ENCODE measurements at places on chromosomes 5 and 9. TPM values are rescaled to one million over a fixed set of nuclear protein-coding genes. Genes with fewer than 3 reads are reported as not detected.

- H3K27me3 ChIP-seq = no peaks in the 10 kb centered on the region
- H3K27ac ChIP-seq = no peak overlapping the region
Observed at GRCh38 chr5:96096724-96097123, 135.1 kb upstream of the ELL2 start.

The MED7 gene
- 20.7 TPM for polyA plus RNA-seq

DNA sequence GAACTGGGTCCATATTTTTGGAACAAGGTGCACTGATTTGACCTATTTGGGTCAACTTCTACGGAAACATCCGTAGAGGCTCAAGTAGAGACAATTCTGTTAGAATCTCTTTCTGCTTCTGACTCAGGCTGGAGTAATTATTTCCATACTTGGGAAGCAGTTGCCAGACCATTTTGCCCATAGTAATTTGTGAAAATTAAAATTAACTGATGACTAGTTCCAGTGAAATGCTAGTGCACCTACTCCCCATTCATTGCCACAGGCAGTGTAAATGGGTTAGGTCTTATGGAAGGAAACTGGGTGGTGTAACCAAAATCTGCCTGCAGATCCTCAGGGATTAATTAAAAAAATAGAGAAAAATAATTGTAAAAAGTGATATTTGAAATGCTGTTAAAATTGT is 201.1 kb downstream of the TENT4A start:
- H3K27me3 ChIP-seq = no peaks in the 10 kb centered on the region
- H3K4me3 ChIP-seq = no peak overlapping the region
- no peaks in the 10 kb centered on the region for H3K4me1 ChIP-seq

DNA sequence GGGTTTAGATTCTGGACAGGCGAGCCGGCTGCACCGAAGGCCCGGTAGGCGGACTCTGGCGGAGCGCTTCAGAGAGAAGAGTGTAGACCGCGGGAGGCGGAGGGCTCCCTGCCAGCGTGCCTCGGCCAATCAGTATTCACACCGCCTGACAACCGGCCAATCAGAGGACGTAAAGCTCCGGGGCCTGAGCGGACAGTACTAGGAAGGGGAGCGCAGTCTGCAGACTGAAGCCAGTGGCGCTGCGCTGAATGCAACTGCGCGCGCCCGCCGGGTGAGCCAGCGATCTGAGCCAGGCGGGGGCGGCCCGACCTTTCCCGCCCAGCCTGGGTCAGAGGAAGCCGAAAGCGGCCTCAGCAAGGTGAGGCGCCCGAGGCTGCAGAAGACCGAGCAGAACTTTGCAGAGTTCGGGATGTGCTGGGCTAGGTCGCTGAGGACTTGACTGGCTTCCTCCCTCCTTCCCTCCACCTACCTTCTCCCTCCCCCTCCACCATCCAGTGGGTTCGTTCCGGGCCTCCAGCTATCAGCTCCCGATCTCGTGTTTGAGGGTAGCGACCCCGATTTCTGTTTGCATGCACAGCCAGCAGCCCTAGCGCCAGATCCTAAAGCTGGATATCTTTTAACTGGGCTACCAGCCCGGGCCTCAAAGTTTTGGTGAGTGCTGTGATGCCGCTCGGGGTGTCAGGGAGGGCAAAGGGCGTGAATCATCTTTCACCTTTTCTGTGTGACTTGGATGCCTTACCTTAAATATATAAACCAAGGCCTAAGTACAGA is at the start of gene DMRT2:
DMRT2 (plus strand) TSS at position 233 of the 771 bp plus-strand sequence. CDS start 1,257 bp downstream, outside the sequence.
- no peaks in the 10 kb centered on the region for H3K4me1 ChIP-seq
- no peaks in the 10 kb centered on the region for H3K27me3 ChIP-seq
- no peaks in the 10 kb centered on the region for H3K36me3 ChIP-seq
- no peak within 1 kb of the TSS for H3K27ac ChIP-seq

DNA sequence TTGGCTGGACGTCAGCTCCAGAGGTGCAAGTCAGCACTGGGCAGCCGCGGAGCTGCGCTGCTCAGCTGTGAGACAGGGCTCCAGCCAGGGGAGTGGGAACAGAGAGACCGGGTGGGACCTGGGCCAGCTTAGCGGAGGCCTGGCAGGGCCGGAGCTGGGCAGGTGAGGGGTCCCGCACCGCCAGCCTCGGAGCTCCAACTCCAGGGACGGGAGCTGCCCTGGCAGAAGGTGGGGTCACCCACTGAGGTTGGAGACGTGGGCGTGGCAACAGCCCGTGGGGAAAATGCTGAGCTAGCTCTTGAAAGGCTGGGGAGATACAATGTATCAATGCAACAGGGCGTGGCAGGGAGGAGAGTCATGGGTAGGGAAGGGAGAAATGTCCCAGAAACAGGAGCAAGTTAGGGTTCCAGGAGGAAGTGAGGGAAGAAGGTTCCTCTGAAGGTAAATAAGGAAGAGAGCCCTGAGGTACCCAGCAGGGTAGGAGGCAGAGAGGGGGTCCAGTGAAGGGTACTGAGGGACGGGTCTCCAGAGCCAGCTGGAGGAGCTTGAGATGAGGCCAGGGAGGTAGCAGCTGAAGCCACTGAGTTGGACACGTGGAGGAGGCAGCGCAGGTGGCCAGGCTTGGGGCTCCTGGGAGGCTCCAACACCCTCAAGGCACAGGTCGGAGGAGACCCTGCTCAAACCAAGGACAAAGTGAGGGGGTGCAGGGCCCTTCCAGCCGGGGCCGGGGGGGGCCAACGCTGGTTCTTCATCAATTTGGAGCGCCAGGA is 736 bp upstream of the NKD2 start:
- no peak overlapping the region for H3K27ac ChIP-seq
- H3K36me3 ChIP-seq = no peaks in the 10 kb centered on the region
- peaks cover 26% of the 10 kb centered on the region for H3K27me3 ChIP-seq
- H3K4me1 ChIP-seq = peaks cover 16% of the 10 kb centered on the region

GRCh38 chr5:146048994-146049703 is 56.2 kb downstream of the PLAC8L1 start:
- no peak overlapping the region for H3K4me3 ChIP-seq
- DNase-seq = peak; percentile 81
- peaks cover 10% of the 10 kb centered on the region for H3K36me3 ChIP-seq
- no peak overlapping the region for H3K27ac ChIP-seq
- peaks cover 7% of the 10 kb centered on the region for H3K4me1 ChIP-seq

The IL4 gene
- polyA plus RNA-seq = not detected

DNA sequence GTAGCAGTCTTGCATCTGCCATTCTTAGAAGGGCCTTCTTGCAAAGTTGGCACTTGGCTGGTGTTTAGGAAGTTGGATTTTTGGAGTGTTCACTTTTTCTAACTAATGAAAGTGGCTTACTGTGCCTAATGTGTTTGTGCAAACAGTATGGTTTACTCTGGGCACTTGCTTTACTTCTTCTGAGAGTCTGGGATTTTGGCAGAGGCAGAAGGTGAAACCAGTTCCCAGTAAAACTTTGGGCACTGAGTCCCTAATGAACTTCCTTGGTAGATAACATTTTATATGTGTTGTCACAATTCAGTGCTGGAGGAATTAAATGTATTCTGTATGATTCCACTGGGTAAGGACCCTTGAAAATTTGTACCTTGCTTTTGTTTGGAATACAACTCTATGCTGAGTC is 155.7 kb downstream of the FAM170A start:
- H3K27ac ChIP-seq = no peak overlapping the region
- H3K36me3 ChIP-seq = no peaks in the 10 kb centered on the region
- no peak overlapping the region for H3K4me3 ChIP-seq

GRCh38 chr5:120985526-120985925 is 521.4 kb downstream of the PRR16 start:
- H3K27me3 ChIP-seq = no peaks in the 10 kb centered on the region
- no peak overlapping the region for H3K4me3 ChIP-seq
- H3K36me3 ChIP-seq = no peaks in the 10 kb centered on the region
- DNase-seq = no peak
- no peak overlapping the region for H3K27ac ChIP-seq

DNA sequence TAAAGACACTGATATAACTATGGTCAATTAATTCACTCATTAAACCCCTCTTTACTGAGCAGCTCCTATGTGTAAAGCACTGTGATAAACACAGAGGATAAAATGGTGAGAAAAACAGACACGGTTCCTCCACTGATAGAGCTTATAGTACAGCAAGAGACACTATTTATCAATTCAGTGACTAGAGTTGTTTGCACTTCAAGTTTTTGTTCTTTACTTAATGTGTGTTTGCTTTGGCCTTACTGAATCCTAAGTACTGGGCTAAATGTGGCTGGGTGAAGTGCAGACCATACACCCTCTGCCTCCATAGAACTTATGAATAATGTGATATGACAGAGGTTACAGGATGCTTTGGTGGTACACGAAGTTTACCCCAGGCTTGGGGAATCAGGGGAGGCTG is 80.1 kb upstream of the ITGA1 start:
- no peak overlapping the region for H3K4me3 ChIP-seq
- no peak overlapping the region for H3K27ac ChIP-seq
- peaks cover 18% of the 10 kb centered on the region for H3K4me1 ChIP-seq

The SPAAR gene
- 0.52 TPM for polyA plus RNA-seq

DNA sequence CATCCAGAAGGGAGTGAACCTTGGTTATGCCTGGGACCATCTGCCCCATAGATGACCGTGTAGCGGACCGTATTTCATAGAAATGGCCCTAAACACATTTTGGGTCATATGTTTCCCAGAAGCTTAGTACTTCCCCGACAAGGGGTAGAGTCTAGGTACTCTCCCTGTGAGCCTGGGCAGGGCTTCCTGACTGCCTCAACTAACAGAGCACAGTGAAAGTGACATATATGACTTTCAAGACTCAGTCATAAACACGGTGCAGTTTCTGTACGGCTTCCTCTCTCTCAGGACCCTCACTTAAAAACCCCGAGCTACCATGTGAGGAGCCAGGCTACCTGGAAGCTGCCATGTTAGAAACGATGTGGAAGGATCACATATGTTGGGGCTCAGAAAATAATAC is 20.9 kb downstream of the C9orf57 start:
- H3K4me3 ChIP-seq = no peak overlapping the region
- no peak for DNase-seq
- H3K36me3 ChIP-seq = no peaks in the 10 kb centered on the region
- no peak overlapping the region for H3K27ac ChIP-seq

DNA sequence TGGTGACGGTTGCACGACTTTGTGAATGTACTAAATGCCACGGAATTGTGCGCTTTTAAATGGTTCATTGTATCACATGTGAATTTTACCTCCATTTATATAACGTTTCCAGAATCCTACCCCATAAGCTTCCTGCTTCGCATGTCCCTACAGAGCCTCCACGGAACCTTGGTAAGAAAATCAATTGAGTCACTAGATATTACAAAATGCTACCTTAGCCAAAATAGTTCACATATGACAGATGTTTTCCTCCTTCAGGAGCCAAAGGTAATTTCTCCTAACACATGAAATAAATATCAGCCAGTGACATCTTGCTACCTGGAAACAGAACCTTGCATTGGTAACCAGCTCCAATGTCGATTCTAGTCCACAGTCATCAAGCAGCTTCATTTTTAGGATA is 125.1 kb downstream of the TTLL11 start:
- no peak for DNase-seq
- H3K27ac ChIP-seq = no peak overlapping the region
- H3K27me3 ChIP-seq = no peaks in the 10 kb centered on the region

The PCDHAC1 gene
- 1.3 TPM for polyA plus RNA-seq

The CARD6 gene
- 1.4 TPM for polyA plus RNA-seq

The SLC6A3 gene
- not detected for polyA plus RNA-seq

DNA sequence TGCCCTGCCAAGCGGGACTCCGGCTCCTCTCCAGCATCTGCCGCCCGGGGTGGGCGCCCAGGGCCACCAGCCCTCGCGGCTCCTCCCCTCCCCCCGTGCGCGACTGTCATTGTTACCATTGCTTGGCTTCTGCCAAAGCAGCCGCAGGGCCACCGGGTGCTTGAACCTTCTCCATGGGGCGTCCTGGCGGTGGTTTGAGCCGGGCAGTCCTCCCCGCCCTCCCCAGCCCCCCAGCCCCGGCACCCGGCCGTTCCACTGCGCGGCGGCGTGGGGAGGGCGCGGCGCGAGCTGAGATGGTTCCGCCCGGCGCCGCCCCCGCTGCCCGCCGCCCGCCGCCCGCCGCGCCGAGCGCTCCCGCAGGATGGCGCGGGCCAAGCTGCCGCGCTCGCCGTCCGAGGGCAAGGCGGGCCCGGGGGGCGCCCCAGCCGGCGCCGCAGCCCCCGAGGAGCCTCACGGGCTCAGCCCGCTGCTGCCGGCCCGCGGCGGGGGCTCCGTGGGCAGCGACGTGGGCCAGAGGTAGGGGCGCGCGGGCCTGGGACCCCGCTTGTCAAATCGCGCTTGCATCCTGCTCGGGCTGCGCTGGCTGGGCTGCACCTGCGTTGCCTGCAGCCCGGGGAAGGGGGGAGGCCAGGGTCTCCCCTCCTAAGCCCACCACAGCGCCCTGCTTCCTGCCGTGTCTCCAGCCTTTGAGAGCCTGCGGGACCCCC is 34.4 kb downstream of the KCNT1 start:
- H3K36me3 ChIP-seq = no peaks in the 10 kb centered on the region
- H3K27ac ChIP-seq = no peak overlapping the region

- H3K4me1 ChIP-seq = no peaks in the 10 kb centered on the region
- no peak for DNase-seq
- no peak overlapping the region for H3K4me3 ChIP-seq
- H3K27me3 ChIP-seq = peaks cover 22% of the 10 kb centered on the region
Observed at GRCh38 chr5:169670769-169671525, 33.9 kb downstream of the DOCK2 start.

DNA sequence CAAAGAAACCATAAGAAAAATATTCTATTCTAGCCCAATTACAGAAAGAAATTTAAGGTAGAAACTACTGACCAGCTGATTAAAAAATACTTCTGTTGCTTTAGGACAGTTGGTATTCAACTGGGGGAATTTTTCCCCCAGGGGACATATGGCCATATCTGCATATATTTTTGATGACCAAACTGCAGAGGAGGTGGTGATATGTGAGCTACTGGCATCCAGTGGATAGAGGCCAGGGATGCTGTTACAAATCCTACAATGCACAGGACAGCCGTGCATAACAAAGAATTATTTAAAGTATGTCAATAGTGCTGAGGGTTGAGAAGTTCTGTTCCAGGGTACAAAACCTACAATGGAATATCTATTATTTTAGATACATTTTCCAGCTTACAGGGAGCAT is 24.0 kb downstream of the ZFR start:
- H3K4me3 ChIP-seq = no peak overlapping the region
- H3K27me3 ChIP-seq = no peaks in the 10 kb centered on the region
- H3K4me1 ChIP-seq = no peaks in the 10 kb centered on the region
- DNase-seq = no peak

The IL31RA gene
- polyA plus RNA-seq = 0.17 TPM
